ENCODE measurements at places on chromosomes 1 and 21.

- DNase-seq = no peak
Measured at GRCh38 chr1:61875198-61875597, 132.9 kb downstream of the PATJ start.

GRCh38 chr1:54252371-54252936 lies 52.5 kb downstream of the MRPL37 start:
- no peak for DNase-seq

DNA sequence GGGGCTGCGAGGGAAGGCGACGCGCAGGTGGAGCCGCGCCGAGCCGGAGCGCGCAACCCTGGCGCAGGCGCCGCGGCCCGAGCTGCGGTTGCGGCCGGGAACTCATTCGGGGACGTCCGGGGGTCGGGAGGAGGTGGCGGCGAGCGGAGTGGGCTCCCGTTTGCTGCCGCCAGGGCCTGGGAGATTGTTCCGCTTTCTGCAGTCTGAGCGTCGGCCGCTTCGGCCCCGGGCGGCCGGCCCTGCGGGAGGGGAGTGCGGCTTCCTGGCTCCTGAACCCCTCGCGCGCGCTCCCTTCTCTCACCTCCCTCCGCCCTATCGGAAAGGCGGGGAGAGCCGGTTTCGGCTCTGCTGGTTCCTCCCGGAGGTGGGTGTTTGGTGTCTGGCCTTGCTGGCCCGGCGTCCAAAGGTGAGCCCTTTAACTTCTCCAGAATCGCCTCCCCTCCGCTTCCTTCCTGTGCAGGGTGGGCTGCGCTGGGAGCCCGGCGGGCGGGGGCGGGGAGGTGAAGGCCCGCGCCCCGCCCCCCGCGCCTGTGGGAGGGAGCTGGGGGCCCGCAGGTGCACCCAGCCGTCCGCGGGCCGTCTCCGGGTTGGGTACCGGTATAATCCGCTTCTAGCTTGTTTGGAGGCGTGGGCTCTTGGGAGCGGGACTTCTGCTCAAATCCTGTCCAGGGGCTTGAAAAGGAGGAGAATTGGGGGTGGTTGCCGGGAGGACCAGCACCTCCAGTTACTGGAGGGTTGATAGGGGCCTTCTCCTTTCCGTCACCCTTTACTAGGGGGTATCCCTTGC lies 683 bp downstream of the LRRC8D start:
- DNase-seq = peak; percentile 27

DNA sequence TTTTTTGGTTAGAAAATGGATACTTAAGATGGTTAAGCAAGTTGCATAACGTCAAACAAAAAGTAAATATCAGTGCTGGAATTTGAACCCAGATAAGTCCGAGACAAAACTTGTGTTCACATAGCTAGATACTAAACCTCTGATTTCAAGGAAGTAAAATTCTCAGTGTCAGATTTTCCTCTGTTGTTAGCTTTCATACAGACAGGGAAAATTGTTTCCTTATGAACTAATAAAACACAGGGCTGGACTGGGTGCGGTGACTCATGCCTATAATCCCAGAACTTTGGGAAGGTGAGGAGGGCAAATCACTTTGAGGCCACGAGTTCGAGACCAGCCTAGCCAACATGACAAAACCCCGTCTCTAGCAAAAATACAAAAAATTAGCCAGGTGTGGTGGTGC lies 51.3 kb downstream of the PCNX2 start:
- DNase-seq = no peak

GRCh38 chr1:39205102-39205780 lies 746 bp downstream of the MACF1 start:
- peak; percentile 55 for DNase-seq

DNA sequence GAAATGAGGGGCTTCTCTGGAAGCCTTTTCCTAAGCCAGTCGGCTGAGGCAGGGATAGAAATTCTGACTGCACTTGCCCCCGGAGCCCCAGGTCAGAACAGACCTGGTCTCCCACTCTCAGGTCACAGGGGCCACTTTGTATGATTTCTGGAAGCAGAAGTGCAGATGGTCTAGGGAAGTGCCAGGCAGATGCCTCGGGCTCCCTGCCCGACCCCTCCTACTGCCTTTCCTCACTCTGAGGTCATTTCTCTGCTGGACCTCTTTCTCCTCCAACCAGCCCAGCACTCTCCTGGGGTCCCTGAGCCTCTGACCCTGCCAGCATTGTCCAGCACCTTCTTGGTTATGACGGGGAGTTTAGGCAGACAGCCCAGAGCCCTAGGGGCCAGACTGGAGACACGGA lies 8.7 kb downstream of the RUNX3 start:
- no peak for DNase-seq

DNA sequence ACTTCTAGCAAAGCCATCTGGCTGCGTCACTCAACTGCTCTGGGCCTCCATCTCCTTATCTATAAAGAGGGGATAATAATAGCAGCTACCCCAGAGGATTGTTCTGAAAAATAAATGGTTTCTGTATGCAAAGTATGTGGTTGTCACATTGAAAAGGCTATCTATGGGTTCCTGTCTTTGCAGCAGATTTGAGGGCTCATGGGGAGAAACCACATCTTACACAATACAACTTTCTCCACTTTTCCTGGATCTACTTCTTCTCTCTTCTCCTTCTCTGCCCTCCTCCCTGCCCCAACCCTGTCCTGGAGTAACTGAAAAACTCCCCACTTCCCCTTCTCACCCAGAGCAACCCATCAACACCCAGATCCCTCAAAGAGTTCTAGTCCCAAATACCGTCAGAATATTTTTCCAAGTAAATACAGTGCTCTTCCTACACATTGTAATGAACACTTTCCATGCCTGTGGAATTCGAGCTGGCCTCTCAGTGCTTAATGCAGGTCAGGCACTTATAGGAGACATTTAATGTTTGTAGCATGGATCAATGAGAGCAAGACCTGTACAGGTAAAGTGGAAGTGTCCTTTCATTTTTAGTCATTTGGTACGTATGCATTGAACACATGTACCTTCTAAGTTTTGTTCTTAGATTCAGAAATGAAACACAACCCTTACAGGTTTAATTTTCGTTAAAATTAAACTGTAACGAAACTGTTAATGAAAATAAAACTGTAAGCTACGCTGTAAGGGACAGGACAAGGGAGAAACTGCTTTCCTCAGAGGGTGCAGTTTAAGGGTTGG lies 131.9 kb downstream of the AK5 start:
- DNase-seq = no peak

GRCh38 chr1:152884506-152884905 lies 6.4 kb downstream of the SMCP start:
- DNase-seq = no peak

DNA sequence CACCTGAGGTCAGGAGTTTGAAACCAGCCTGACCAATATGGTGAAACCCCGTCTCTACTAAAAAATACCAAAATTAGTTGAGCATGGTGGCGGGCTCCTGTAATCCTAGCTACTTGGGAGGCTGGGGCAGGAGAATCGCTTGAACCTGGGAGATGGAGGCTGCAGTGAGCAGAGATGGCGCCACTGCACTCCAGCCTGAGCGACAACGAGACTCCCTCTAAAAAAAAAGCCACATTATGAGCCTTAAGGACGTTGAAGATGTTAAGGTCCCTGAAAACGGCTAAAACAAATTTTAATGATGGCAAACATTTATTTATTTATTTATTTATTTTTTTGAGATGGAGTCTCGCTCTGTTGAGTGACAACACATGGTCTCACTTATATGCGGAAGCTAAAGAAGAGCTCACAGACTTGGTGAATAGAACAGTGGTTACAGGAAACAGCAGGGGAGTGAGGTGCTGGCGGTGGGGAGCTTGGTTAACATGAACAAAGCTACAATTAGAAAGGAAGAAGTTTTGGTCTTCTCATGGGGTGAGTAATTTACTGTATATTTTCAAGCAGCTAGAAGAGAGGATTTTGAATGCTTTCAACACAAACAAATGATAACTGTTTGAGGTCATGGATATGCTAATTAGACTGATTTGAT lies 47.1 kb downstream of the TCP10L start:
- DNase-seq = no peak

DNA sequence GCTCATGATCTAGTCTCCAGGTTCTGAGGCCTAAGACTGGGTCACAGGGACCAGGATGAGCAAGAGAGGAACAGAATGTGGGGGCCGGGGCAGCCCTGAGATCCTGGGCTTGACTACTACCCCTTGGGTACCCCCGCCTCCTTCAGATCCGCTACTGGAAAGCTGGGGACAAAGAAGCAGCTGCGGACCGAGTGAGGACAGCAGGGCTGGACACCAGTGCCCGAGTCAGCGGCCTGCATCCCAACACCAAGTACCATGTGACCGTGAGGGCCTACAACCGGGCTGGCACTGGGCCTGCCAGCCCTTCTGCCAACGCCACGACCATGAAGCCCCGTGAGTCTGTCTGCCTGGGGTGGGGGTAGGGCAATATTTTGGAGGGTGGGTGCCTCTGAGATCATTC lies 12.5 kb downstream of the TMEM81 start:
- DNase-seq = no peak

- no peak for DNase-seq
Measured at GRCh38 chr1:226038661-226039060, 23.9 kb upstream of the H3-3A start.

- DNase-seq = no peak
Measured at GRCh38 chr1:84692391-84692790, 2.1 kb upstream of the SSX2IP start.

DNA sequence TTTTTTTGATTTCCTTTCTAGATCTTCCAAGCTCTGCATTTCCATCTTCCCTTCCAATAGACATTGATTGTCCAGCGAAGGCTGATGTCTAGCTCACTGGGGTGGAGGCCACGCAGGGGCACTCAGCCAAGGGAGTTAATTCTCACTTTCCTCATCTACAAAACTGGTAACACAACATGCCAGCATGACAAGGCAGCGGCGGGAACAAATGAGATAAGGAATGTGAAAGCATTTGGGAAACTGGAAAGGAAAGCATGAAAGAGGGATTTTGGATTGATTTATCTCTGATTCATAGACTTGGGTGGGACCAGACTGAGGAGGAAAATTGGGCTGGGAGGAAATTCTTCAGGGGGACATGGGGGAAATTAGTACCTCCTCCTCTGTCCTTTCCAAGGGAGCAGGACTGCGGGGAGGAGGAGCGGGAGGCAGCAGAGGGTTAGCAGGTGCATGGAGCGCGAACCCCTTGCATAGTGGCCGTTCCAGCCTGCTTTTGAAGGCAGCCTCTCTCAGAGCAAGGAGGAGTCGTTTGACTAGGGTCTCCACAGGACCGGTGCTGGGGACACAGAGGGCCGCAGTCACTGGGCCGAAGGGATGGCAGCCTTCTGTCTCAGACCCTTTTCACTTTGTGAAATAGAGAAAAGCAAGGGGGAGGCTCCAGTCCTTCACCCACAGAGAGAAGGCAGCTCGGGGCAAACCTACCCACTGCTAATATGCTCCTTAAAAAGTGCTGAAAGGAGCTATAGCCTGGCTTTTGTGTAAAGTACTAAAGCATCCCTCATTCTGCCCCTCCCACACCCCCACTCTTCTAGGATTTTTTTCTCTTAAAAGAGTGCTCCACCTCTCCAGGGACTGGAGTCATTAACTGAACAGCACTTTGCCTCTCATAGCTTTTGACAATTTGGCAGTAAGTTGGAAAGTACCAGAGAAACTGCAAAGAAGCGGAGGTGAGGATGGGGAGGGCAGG lies 89.2 kb downstream of the PLXNA2 start:
- DNase-seq = no peak

GRCh38 chr1:110158261-110158660 lies 8.0 kb downstream of the SLC6A17 start:
- DNase-seq = no peak

DNA sequence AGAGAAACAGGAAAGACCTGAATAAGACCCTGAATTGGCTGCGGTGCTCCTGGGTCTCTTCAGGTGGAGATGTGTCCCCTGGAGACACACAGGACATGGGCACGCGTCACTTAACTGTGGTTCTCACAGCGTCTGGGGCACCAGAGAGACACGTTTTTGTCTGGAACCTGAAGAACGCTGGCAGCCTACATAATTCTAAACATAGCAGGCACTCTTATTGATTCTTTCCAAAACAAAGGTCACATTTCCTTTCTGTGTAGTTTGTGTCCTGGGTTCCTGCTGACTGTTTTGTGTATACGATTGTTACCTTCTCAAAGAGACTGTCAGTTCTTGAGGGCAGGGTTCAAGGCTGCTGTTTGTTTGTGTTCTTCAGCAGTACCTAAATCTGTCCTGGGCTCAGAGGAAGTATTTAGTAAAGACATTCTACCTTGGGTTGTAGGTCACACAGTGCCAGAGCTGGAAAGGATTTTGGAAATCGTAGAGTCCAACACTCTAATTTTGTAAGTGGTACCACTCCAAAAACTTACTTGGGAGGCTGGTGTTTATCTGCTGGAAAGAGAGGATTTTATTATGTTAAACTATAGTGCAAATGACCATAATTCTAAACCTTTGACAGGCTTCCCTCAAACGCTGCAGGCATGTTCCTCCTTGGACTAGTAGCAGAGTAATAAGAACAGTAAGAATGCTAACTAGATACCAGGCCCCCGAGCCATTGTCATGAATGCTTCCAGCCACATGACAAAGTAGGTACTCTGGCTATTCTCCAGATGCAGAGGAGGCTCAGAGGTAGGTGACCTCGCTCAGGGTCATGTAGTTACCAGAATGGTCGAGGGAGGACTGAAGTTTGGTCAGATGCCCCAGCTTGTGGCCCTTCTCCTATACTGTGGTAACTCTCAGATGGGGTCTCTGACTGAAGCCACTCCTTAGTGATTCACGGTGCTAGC lies 164.3 kb downstream of the DHRS3 start:
- no peak for DNase-seq

DNA sequence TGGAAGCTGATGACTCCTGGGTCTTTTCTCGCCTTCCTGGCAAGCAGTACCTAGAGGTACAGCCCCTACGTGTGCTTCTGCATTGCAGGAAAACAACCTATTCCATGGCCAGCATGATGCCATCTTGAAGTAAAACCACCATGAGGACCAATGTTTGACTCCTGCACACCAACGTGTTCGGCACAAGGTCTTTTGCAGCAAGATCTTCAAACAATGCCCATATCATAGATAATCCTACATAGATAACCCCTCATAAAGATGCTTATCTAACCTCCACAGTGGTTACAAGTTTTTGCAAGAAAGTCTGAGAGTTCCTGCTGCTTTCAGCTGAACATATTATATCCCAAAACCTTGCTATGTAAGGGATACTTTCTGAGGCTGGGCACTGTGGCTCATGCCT lies 141.1 kb upstream of the MAP1LC3C start:
- no peak for DNase-seq

- no peak for DNase-seq
Measured at GRCh38 chr1:44074415-44074814, 43.2 kb upstream of the SLC6A9 start.

DNA sequence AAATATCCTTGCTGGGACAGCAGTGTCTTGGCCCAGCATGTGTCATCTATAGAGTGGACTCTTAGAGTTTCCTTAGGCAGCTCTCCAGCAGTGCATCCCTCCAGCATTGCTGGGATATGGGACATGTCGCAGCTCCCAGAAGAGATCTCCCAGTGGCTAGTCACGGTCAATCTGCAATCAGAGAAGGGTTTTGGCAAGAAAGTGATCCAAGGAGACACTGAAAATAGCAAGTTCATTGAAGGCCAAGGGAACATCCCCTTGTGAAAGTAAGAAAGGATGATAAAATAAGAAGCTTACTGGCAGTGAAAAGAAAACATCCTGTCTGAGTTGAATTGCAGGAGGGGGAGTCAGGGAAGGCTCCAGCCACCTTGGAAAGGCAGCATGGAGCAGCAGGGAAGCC lies 19.3 kb upstream of the NPL start:
- no peak for DNase-seq

Measured in myocyte (in vitro differentiated cells).